Activated T-helper 2 cell treated with anti-CD3 and anti-CD28 coated beads, Interferon-gamma antibody, Interleukin-2, Interleukin-4, amounts not matched to agents 10 μg/mL and 5 μg/mL and 100 μg/mL, durations not matched to agents 14 hours and 24 hours and 36 hours (primary cell): ENCODE measurements at places on chromosomes 1 and 21.

GRCh38 chr1:99600782-99601181, 45.1 kb upstream of the PALMD start:
- DNase-seq = no peak

GRCh38 chr1:42266253-42267135, 68.5 kb downstream of the FOXJ3 start:
- DNase-seq = no peak

- no peak for DNase-seq
Observed at GRCh38 chr1:9586147-9586766, 2.5 kb upstream of the TMEM201 start.

- DNase-seq = no peak
Observed at GRCh38 chr1:9143250-9143649, 14.3 kb upstream of the GPR157 start.

GRCh38 chr1:218701131-218701530, 356.0 kb downstream of the TGFB2 start:
- DNase-seq = no peak

GRCh38 chr1:48182439-48182838, 40.1 kb upstream of the SLC5A9 start:
- no peak for DNase-seq

DNA sequence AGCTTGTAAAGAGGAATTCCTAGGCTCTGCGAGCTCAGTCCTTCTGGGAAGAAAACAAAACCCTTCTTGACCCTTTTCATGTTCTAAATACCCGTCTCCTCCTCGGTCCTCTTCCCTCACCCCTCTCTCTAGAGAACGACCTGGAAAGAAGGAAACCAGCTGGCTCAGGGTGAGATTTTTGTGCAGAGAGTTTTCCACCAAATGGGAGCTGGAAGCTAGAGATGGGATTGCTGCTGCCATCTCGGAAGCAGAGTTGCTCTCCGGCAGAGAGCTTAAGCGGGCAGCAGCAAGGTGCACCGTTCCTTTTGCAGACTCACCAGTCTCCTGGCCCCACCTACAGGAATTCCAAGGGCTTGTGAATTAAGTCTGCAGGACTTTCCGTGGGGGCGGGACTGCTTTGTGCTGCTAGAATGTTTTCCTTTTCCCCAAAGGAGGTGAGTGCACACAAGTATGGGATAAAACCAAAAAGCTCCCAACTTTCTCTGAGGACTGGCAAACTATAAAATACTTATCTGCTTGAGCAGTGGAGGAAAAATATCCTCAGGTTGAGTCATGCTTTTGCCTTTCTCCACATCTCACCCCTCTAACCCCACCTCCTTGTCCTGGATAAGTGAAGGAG, 29.1 kb upstream of the KIAA0040 start:
- no peak for DNase-seq
